RKO (cell line): ENCODE measurements at places on chromosomes 3 and 15.

GRCh38 chr15:37204692-37205091 is 104.3 kb upstream of the MEIS2 start:
- peak; percentile 23 for DNase-seq

DNA sequence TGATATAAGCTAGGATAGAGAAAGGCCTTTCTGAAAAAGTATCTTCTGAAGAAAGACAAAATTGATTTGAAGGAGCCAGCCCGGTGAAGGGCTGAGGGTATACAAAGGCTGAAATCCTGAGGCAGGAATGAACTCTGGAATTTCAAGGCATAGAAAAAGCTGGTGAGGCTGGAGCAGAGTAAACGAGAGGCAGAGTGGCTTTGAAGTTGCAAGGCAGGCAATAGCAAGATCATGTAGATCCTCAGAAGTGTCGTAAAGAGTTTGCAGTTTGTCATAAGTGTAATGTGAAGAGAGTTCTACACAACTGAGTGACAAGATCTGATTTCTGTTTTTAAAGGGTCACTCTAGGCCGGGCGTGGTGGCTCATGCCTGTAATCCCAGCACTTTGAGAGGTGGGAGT is 69.0 kb downstream of the HMG20A start:
- no peak for DNase-seq

GRCh38 chr3:71543371-71544016 is 40.0 kb downstream of the FOXP1 start:
- DNase-seq = no peak

GRCh38 chr15:77480859-77481633 is 60.4 kb downstream of the HMG20A start:
- no peak for DNase-seq

DNA sequence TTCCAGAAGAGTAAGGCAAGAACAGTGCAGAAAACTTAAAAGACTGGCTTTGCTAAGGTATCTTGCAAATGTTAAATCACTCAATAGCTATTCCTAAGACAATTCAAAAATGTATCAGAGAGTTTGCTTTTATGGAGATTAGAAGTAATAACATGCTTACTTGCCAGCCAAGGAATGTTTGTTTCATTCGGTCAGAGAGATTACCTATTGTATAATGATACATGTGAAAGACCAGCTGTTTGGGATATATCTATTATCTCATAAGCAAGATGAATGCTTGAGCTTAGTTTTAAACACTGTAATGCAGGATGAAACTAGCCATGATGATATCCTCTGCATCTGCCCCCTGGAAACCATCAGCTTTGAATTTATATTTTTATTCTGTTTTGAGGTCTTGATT is 70.7 kb downstream of the MAP2K5 start:
- DNase-seq = no peak

DNA sequence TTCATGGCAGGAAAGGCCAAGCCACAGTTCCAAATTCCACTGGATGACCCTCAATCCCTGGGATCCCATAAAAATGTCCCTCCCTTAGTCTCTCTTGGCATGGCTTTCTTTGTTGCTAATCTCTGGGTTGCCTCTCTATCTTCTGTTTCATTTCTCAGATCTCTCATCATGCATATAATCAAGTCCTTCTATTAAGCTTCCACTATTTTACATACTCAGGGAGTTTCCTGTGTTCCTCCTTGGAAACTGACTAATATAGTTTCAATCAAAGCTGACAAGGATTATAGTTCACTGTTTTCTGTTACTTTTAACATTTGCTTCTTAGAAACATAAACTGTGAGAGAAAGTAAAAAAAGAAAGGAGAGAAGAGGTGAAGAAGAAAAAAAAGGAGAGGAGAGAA is 113.8 kb upstream of the COL8A1 start:
- no peak for DNase-seq

DNA sequence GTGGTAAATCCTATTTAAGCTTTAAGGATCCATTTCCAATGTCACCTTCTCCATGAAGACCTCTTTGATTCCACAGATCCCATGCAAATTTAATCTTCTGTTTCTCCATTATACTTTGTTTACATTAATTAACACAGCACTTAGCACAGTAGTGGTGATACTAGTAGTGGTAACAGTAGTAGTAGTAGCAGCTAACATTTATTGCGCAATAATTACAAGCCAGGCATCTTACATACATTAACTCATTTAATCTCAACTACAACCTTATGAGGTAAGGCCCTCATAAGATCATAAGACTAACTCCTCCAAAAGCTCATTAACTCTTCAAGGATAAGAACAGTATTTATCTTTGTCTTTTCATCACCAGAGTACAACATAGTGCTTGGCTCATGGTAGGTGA is 54.8 kb upstream of the FSIP1 start:
- no peak for DNase-seq

DNA sequence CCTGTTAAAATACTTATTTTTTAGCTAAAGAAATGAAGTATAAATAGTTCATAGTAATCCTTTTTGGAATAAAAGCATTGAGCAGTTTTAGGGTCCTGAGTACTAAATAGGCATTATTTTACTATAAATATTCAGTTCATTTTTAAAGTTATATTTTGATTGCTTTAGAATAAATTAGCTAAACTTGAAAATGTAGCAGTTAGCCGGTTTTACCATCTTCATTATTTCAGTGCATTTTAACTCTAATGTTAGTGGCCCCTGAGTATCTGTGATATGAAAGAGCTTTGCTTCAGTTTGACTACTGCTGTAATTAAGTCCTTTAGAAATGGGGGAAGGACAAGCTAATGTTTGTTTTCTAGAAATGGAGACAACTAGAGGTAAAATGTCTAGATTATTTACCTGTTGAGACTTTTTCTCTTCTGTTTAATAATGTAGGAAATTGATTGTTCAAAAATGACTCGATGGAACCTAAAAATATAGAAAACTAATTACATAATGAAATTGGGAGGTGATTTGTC is 3.6 kb downstream of the SMC4 start:
- DNase-seq = peak; percentile 33

GRCh38 chr15:75763137-75763611 is 50.5 kb upstream of the CSPG4 start:
- DNase-seq = no peak

DNA sequence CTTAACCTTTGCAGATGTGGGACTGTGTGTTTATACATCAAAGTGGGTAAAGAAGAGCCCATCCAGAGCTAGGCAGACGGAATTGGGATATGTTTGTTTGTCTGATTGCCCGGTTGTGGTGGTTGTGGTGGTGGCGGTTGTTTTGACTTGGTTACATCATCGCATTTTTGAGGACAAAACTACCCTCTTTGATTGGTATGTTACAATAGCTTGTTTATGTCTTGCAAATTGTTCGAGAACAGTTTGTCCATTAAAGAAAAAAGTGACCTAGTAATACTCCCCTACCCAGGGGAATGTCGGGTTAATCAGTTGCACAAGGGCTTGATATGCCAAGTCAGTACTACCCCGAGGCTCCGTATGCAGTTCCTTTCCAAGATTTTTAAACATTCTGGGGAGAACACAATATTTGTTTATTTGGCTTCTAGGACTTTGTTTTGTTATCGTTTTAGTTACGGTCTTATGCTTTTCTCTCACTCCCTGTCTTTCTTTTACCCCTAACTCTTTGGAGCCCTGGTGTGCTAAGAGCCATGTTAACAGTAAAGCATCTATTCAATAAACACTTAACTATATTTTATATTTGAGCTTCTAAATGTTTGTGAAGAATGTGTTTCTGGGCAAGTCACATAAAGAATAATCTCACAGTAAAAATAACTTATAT is 315.4 kb downstream of the LPP start:
- DNase-seq = no peak

DNA sequence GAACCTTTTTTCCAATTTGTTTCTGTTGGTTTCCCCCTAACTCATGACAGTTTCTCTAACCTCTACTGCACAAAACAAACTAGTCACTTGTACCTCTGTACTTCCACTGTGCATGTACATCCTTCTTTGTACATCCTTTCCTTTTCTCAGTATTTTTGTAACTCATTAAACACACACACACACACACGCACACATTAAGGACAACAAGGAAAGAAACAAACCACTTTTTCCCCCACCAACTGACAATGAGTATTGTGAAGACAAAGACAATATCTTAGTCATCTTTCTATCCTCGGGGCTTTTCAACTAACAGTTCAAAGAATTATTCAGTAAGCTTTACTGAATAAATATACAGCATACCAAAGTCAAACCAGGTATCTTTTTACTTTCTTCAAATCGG is 170.5 kb downstream of the VPS13C start:
- DNase-seq = no peak

DNA sequence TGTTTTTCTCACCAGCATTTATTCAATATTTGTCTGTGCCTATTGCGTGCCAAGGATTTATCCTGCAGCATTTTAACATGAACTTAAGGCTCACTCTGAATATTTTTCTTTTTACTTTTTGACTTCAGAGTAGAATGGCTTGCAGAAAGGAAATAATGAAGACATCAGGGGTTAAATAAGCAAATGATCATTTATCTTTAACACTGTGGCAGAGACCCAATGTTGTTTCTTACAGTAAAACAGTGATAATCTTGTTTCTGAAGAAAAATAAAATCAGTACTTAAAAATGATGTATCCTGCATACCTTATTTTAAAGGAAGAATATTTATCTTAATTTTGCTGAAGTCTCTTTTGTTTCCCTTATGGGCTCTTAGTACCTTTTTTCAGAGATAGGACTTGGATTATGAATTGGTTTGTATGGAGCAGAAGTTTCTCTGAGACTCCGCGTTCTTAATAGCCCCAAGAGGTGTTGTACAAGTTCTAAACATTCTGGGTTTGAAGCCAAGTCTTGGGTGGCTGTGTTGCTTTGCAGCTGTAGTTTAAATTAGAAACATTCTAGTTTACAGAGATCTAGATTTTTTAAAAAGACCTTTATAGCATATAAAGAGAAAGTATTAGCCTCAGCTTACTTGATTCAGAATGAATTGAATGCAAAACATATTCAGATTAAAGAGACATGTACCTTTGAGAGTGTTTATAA is 40.5 kb downstream of the COL6A6 start:
- no peak for DNase-seq

DNA sequence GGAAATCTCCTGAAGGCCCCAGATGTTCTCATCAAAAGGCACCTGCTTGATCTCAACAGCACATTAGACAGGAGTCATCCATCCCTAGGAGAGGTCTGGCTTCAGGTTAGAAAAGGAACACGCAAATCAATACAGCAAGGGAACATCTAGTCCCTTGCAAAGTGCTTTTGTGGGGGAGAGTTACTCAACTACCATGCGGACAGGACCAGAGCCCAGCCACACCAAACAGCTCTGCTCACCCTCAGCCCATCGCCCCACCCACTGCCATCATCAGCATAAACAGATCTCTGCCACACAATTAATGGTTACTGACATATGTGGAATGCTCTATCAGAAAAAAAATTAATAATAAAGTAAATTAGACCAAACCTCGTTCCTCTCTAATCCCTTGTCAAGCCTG is 85.6 kb downstream of the MYLK start:
- DNase-seq = no peak

DNA sequence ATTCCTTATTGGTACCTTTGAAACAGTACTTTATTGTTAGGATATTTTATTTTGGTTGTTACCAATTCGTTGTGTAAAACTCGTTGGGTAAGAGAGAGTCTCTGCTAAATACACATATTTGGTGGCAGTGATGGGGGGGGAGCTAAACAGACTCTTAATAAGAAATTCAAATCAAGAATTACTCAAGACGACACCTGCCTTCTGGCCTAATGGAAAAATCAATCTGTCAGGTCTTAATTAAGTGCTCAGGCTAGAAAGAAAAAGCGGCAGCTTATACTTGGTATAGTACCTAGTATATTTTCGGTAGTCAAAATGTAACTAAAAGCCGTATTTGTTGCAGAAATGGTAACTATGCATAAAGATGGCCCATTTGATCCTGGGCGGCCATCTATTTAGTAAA is 18.2 kb downstream of the FOXP1 start:
- no peak for DNase-seq

- DNase-seq = no peak
Observed at GRCh38 chr3:156818273-156818651, 7.9 kb upstream of the LEKR1 start.

GRCh38 chr3:4241595-4242170 is 61.5 kb upstream of the SETMAR start:
- no peak for DNase-seq

- no peak for DNase-seq
Observed at GRCh38 chr3:106114848-106115247, 246.0 kb upstream of the CBLB start.

DNA sequence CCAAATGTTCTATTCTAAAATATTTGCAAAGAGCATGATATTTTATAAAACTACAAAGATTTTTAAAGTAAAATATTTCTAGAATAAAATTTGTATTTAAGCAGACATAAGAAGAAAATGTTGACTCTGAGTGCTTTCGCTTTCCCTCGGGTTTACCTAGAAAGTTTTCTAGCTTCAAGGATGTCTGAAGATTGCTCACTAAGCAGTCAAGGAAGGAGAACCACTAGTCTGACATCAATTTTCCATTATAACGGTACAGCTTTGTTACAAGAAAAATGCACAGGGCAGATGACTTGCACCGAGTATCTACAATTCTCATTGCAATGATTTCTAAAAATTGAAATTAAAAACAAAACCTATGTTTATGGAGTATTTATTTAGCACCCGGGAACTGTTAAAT is 14.2 kb downstream of the GPR15 start:
- DNase-seq = no peak

GRCh38 chr3:80733522-80734176 is 965.9 kb upstream of the ROBO1 start:
- no peak for DNase-seq

DNA sequence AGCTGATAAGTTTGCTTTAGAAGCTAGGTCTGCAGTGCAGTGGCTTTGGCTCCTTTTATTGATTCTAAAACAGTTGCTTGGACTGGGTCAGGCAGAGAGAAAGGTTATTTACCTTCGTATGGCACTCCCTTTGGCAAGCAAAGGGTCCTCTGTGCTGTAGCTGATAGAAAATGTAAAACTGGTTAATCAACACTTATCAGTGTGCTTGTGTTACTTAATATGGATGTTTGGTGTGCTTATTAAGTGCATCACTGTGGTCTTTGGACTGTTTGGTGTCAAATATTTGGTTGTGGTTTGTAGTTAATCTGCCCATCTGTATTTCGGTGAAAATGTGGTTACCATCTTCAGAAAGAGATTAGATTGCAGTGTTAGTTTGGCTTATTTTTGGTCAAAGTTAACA is 16.0 kb downstream of the UBE2E2 start:
- DNase-seq = no peak

DNA sequence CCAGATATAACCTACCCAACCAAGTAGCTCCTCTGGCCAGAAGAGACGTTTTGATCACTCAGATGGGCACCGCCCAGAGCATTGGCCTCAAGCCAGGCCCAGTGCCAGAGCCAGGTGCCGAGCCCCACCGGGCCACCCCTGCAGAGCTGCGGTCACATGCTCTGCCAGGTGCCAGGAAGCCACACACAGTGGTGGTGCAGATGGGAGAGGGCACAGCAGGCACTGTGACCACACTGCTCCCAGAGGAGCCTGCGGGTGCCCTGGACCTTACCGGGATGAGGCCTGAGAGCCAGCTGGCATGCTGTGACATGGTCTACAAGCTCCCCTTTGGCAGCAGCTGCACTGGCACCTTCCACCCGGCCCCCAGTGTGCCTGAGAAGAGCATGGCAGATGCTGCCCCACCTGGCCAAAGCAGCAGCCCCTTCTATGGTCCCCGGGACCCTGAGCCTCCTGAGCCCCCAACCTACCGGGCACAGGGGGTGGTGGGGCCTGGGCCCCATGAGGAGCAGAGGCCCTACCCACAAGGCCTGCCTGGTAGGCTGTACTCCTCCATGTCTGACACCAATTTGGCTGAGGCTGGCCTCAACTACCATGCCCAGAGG is 19.1 kb upstream of the APEH start:
- DNase-seq = no peak
